ENCODE measurements at places on chromosomes 5 and 9. TPM values are rescaled to one million over a fixed set of nuclear protein-coding genes. Genes with fewer than 3 reads are reported as not detected.

Gene MYMK
- total RNA-seq = not detected

Gene C5orf63
- total RNA-seq = 4.0 TPM

DNA sequence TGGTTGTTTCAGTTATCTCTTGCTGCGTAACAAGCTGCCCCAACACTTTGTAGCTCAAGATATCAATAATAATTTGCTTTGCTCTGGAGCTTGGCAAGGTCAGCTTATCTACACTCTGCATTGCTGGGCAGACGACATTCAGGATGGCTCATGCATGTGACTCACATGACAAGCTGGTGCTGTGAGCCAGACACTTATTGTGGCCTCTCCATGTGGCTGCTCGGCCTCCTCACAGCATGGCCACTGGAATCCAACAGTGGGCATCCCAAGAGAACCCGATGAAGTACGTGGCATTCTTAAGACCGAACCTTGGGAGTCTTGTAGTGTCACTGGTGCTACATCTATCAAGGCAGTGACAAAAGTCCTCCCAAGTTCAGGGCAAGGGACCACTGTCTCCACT is 94.2 kb upstream of the MVB12B start:
- no peak for DNase-seq

Gene ADRB2
- 0.16 TPM for total RNA-seq

DNA sequence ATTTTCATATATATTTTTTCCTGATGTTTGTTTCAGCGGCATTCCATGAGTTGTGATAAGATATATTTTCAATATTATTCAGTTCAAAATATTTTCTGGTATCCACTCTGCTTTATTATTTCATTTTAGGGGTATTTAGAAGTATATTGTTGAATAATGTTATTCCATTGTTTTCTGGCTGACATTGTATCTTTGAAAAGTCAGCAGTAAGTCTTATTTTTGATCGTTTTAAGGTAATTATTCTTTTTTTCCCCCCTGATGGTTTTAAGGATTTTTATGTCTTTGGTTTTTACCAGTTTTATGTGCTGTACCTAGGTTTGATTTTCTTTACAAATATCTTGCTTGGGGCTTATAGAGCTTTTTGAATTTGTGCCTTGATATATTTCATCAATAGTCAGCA is 6.6 kb upstream of the GLRA1 start:
- no peak for DNase-seq

DNA sequence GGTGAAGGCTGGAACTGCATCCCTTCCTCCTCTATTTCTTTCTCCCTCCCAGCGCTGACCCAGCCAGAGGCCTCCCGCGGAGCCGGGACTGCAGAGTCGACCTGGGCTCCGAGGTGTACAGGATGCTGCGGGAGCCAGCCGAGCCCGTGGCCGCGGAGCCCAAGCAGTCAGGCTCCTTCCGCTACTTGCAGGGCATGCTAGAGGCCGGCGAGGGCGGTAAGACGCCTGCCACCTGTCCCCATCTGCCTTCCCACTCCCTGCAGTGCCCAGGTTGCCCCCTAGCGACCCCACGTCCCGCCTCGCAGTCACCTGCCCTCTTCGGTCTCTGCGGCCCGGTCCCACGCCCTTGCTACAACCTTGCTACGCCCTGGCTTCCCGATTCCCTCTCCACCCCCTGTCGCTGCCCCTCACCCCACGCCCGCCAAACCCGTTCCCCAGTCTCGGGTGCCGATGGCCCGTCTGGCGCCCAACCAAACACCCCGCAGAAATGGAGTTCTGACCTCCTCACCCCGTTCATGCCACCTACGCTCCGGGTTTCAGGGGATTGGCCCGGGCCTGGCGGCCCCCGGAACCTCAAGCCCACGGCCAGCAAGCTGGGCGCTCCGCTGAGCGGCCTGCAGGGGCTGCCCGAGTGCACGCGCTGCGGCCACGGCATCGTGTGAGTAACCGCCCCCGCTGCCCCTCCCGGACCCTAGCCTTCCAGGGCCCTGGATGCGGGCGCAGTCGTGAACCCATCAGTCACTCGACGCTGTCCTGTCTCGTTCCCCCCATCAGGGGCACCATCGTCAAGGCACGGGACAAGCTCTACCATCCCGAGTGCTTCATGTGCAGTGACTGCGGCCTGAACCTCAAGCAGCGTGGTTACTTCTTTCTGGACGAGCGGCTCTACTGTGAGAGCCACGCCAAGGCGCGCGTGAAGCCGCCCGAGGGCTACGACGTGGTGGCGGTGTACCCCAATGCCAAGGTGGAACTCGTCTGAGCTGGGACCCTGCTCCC is 14.1 kb downstream of the PDLIM4 start:
- no peak for DNase-seq

GRCh38 chr9:124265551-124265950 is 7.8 kb downstream of the NEK6 start:
- no peak for DNase-seq

GRCh38 chr5:81428861-81429260 is 34.9 kb upstream of the ACOT12 start:
- DNase-seq = peak; percentile 35

DNA sequence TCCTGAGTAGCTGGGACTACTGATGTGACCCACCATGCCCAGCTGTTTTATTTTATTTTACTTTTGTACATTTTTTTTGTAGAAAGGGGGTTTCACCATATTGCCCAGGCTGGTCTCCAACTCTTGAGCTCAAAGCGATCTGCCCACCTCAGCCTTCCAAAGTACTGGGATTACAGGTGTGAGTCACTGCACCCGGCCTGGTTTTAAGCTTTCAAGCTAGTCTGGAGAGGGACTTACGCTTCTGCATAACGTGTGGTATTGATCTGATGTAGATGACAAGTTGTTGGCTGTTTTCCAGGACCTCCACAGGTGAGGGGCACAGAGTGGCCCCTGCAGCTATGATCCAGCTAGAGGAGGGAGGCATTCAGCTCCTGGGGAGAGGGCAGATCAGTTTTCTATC is 6.8 kb upstream of the CCL21 start:
- no peak for DNase-seq

GRCh38 chr9:135079676-135080075 is 7.8 kb upstream of the OLFM1 start:
- no peak for DNase-seq

DNA sequence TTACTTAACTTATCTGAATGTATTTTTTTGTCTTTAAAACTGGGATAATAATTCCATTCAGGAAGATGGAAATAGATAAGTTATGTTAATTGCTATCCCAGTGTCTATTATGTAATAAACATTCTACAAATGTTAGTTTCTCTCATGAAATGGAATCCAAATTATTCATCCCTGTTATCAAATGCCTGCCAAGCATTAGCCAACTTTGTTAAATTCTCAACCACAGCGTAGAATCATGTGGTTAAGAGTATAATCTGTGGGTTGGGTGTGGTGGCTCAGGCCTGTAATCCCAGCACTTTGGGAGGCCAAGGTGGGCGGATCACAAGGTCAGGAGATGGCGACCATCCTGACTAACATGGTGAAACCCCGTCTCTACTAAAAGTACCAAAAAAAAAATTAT is 912.9 kb upstream of the SEMA6A start:
- no peak for DNase-seq

DNA sequence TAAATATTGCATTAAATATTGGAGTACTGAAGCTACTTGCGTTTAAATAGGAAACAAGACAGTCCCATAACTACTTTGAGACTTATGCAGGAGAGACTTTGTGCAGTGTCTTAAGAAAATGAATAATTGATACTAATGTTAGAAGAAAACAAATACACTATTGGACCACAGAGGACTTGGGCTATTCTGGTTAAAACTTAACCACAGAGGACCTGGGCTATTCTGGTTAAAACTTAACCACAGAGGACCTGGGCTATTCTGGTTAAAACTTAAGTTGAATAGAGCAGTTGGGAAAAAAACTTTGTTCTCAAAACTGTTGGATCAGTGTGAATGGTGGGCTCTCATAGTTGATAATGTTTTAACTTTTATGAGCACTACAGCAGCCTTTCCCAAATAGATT is 141.7 kb downstream of the WDR70 start:
- DNase-seq = no peak

DNA sequence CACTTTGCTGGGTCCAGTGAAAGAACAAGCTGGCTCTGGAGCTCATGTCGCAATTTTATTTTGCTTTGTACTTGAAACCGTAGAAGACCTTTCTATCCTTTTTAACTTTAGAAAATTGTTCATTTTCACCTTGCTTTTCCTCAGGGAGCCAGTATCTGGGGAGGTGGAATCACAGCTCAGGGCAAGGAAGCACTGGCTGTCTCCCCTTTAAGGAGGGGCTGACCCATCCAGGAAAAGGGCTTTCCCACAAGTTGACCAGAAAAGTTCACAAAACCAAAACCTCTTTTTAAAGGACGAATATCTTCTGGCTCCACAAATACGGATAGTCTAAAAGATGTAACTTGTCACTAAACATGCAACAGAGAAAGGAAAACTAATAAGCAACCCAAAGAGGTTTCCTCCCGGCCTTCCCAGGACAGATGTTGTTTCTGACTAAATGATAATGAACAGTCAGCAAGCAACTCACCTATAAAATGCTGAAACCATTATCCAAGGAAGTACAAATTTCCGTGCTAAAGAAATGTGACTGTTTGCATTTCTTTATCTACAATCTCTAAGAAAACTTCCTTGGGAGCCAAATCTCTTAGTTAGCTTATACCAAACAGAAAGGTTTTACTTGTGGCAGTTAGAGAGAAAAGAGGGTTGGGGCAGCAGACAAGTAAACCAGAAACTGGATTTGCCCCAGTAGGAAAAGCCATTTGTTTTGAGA is 278.2 kb downstream of the PLK2 start:
- no peak for DNase-seq

Gene SLC36A3
- total RNA-seq = not detected

DNA sequence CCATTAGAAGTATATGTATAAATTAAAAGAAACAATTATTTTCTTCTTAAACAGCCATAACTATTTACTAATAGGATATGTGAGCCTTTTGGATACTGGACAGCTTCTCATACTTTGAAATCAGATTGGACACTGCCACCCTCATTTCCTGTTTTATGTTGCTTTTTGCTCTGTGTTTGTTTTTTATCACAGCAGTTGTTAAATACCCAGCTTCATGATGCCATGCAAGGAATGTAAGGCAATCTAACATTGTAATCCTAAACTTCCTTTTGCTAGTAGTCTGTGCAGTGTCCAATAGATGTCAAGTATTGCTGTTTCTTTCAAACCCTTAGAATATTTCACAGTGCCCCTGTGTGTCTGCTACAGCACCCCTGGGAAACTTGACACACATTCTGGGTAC is 56.2 kb downstream of the CNTLN start:
- DNase-seq = peak; percentile 33

DNA sequence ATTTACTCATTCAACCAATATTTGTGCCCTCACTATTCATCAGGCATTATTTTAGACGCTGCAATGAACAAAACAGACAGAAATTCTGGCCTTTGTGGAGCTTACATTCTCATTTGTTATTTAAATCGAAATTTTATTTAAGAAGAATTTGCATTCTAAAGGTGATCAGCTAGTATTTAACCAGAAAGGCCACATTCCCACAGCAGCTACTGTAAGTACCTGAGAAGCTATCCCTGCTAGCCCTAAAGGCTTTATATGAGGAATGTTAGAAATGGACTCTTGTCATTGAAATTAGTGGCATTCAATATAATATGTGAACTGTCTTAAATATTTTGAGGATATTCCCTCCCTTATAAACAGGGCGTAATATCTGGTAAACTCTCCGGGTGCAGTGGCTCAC is 35.0 kb upstream of the GOLM1 start:
- no peak for DNase-seq

- DNase-seq = no peak
These were observed 11.9 kb downstream of the SPINK6 start for GRCh38 chr5:148214665-148215185.

Gene ANKRD34B
- not detected for total RNA-seq

- DNase-seq = no peak
These were observed 76.9 kb downstream of the PIP5K1B start for GRCh38 chr9:68781928-68782327.

Gene RANBP3L
- not detected for total RNA-seq

DNA sequence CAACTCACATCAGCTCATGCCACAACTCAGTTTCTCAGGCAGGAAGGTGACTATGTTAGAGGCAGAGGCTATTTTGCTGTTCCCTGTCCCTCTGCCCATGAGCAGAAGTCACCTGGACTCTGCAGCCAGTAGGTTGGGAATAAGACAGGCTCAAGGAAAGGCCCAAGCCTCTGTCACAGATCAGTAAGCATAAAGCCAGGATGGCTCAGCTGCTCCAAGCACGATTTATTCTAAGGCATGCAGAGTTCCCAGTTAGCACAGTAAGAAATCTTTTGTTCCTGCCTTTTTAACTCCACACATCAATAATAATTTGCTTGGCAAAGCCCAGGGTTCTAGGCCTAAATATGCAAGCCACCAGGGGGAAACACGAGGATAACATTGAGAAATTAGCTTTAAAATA is 249.0 kb upstream of the ADRA1B start:
- no peak for DNase-seq
